ENCODE measurements at places on chromosomes 12 and 14. TPM values are rescaled to one million over a fixed set of nuclear protein-coding genes. Genes with fewer than 3 reads are reported as not detected.

DNA sequence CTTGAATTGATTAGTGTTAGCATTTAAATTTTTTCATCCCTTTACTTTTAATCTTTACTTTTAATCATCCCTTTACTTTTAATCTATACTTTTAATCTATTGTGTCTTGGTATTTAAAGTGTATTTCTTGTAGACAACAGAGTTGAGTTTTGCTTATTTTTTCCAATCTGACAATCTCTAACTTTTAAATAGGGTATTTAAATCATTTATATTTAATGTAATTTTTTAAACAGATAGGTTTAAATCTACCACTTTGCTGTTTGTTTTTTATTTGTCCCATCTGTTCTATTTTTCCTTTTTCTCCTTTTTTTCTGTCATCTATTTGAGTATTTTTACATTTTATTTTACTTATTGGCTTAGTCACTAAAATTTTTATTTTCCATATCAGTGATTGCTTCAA, 68.3 kb downstream of the TTC7B start:
- DNase-seq, result no peak

DNA sequence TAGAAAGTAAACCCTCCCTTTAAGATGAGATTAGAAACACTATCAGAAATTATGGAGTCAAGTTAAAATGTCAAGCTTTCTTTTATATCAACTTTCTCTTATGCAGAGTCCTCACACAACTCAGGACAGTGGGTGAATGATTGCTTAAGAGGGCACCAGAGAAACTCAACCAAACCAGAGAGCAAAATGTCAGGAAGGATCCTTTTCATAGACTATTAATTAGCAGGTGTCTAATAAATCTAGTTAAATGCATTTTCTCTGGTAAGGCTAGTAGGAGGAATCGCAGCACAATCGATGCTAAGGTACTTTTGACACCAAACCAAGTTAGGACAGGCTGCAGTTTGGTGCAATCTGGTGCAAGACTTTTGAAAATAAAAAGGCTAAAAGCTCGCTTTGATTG, 614.7 kb upstream of the FOXG1 start:
- DNase-seq, result no peak

- no peak for DNase-seq
Observed at GRCh38 chr12:32669584-32669983, 9.5 kb upstream of the DNM1L start.

The FOXN4 gene
- not detected for total RNA-seq

The KRT6B gene
- total RNA-seq, result not detected

The CLEC9A gene
- not detected for total RNA-seq

The TMTC1 gene
- total RNA-seq, result 29.1 TPM

The SPTB gene
- total RNA-seq, result 70.8 TPM

The GLIPR1L2 gene
- 2.4 TPM for total RNA-seq

All from Right ventricle myocardium superior (tissue), 1 donor.